ENCODE measurements at places on chromosomes 4 and X.
A peak's percentile ranks its signal among the peaks of the same experiment; 100 is the strongest.

DNA sequence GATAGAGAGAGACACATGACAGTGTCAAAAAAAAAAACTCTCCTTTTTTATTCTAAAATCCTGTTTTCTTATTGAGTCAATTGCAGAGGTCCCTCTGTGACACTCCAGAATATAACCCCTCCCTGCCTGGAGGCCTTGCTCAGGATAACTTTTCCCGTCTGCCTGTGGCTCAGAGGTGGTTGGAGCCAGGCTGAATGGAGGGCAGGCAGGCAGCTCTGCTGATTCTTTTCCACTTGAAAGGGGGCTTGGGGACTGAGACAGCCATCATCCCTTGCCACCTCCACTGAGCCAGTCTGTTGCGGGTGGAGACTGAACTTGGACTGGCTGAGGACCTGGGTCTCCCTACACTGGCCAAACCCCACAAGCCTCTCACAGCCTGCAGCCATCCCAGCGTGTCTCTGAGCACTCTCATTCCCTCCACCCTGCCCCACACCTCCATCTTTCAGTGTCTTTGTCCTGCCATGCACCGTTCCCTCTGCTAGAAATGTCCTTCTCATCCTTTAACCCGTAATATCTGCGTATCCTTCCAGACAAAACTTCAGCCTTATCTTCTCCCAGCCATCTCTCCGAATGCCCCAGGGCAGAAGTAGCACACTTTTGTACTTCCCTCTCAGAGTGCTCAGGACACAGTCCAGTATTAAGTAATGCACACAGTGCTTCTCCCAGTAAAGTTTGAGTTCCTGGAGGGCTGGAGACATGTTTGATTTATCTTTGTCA is 139.9 kb downstream of the CHIC2 start:
- no peak for DNase-seq

GRCh38 chrX:17440258-17440657 is 65.3 kb downstream of the NHS start:
- no peak for DNase-seq

DNA sequence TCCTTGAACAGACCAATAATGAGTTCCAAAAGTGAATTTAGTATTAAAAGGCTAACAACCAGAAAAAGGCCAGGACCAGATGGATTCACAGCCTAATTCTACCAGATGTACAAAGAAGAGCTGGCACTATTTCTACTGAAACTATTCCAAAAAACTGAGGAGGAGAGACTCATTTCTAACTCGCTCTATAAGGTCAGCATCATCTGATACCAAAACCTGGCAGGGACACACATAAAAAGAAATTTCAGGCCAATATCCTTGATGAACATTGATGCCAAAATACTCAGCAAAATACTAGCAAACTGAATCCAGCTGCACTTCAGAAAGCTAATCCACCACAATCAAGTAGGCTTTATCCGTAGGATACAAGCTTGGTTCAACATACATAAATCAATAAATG is 35.8 kb upstream of the USP46 start:
- DNase-seq = no peak

GRCh38 chr4:148716431-148717052 is 274.3 kb upstream of the NR3C2 start:
- no peak for DNase-seq

GRCh38 chr4:173318648-173319211 is 15.4 kb downstream of the HMGB2 start:
- peak; percentile 21 for DNase-seq

DNA sequence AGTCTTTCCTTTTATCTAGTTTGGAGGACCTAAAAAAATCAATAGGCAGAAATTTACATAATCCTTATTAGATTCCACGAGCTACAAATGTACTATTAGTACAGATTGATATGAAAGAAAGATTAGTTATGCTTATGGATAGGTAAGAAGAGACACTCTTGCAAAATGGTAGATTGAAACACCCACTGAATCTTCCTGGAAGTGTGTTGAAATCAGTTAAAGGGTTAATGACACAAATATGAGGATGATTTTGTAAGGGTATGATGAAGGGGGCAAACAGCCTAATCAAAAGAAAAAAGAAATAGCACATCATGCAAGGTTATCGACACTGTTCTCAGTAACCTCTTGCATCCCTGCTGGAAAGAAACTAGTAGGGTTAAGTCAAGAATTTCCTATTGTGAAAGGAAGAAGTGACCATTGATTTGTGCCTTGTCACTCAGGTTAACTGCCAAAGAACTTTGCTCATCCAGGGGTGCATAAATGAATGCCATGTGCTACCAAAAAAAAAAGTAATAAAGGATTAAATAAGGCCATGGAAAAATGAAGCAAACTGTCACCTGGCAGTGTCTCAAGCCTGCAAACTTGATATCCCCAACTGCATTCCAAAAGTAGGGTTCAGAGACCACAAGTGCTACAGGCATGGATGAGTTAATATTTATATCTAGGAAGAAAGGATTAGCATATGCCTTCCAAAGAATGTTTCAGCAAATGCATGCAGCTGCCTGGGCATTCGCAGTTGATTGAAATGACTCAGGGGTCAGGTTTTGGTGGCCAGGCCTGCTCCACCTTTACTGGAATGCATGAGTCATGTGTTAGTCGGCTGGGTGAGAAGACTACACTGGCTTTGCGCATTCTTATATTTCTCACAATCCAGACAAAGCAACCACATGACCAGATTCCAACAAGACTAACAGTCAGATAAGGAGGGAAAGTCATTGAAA is 78.3 kb upstream of the ATXN3L start:
- peak; percentile 97 for DNase-seq

DNA sequence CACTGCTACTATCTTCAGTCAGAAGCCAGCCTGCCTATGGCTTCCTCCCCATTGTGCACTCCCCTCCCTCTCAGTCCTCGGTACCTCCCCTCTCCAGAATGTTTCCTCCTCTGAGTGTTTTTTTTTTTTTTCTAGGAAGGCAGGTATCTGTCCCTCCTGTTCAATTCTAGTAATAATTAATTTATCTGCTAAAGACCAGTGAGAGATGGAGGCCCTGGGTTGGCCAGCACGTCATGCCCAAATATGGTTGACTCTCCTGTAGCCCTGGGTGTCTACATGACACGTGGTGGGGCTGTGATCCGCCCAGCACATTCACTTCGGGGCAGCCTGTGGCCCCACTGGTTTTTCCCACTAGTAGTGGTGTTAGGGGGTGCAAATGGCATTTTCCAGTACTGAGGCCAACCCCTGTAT is 1.8 kb downstream of the FLNA start:
- DNase-seq = no peak

GRCh38 chr4:183995570-183995969 is 90.5 kb downstream of the STOX2 start:
- DNase-seq = no peak

DNA sequence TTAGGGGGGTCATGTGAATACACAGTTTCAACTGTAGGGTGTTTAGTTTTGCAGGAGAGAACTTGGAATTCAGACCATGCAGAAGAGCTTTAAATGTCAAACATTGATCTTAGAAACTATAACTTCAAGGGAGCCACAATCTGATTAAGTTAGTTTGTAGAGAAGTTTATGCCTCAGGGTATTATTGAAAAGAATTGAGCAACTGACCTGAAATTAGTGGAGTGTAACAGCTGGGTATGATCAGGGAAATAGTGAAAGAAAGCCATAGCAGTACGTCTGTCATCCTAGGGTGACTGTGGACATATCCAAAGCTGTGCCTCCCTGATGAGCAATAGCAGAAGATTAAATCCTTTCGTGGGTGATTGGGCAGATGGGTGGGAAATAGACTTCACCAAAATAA is 63.8 kb downstream of the FAM47B start:
- no peak for DNase-seq

GRCh38 chrX:68098431-68098830 is 334.9 kb downstream of the OPHN1 start:
- DNase-seq = no peak

GRCh38 chr4:55500072-55500471 is 46.6 kb downstream of the CLOCK start:
- no peak for DNase-seq

GRCh38 chr4:1239950-1240307 is 9.0 kb downstream of the CTBP1 start:
- no peak for DNase-seq

- DNase-seq = no peak
These were observed 247.7 kb upstream of the ARSJ start for GRCh38 chr4:114226968-114227760.

GRCh38 chr4:25063116-25063515 is 32.4 kb upstream of the LGI2 start:
- no peak for DNase-seq

GRCh38 chrX:10534611-10535010 is 85.8 kb downstream of the MID1 start:
- DNase-seq = no peak

DNA sequence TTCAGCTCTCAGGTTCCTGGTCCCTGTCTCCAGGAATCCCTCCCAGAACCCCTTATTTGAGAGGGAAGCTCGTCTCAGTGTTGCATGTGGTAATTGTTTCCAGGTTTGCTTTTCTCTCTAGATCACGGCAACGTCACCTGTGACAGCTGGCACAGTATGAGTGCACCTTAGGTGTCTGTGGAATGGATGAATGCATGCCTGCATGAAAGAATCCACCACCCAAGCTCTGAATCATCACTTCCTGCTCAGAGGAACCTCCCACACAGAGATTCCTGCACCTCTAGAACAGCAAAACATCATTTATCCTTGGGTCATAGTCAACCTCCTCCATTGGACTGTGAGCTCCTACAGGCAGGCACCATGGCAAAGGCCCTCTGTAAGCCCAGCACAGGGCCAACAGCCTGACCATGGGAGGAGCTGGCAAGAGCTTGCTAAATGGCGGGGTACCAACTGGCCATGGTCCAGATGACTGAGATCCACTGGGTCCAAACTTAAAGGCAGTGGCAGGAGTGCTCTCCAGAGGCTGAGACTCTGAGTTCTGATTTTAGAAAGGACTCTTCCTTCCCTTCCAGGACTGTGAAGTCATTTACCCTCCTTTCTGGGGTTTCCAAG is 116.2 kb downstream of the SLC2A9 start:
- DNase-seq = no peak

GRCh38 chrX:152893980-152894610 is 3.8 kb upstream of the ZNF185 start:
- no peak for DNase-seq

DNA sequence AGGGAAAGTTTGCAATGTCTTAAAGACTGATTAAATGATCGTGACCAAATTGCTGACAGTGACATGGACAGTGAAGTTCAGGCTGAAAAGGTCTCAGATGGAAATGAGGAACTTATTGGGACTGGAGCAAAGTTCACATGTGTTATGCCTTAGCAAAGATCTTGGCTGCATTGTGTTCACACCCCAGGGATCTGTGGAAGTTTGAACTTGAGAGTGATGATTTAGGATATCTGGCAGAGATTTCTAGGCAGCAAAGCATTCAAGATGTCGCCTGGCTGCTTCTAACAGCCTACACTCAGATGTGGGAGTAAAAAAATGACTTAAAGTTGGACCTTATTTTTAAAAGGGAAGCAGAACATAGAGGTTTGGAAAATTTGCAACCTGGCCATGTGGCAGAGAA is 21.4 kb downstream of the SCARB2 start:
- DNase-seq = no peak

DNA sequence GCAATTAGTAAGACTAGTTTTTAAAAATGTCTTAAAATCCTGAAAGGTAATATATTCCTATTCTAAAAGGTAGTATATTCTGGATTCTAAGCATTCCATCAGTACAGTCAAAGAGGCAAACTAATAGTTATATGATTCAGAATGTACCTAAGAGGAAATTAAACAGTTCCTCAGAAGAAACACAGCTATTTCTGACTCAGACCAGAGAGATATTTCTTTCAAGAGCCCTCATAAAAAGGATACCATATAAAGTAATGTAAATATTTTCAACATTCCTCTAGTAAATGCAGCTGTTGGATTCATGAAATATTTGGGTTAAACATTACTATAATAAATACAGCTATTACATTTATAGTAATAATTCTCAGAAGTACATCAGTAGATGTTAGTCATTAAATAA is 358.3 kb downstream of the MAGEB5 start:
- no peak for DNase-seq

DNA sequence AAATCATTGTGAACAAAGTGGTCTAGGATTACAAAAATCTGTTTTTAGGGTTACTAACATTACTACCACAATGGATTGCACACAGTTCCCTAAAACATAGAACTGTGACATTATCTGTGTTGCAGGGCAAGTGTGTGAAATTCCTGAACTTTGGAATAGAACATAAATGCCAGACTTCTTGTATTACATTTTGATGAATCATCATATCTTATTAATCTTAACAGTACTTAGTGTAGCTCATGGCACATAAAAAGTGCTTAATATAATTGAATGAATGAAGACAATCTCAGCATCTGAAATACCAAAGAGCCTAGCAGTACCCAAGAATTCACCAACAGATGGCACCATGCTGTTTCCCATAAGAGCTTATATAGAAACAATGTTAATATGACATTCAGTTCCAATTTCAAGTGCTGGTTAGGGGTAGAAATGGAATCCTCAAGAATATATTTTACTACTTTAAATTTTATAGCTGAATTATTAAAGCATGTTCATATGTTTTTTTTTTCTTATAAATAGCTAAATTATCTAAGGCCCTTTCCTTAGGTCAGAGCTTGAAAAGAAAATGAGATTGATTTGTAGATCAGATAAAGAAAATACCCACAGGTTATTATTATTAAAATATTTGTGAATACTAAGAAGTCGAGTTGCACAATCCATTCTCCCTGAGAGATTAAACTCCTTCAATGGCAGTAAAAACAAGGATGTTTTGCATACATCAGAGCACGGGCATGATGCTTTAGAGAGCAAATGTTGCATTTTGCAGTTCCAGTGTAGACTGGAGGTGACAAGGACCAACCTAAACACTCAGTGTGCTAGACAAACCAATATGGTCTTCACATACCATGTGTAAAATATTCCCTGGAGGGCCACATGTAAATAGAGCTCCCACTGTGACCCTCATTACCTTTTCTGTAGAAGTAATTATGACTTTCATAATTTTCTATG is 25.7 kb upstream of the SHISA3 start:
- DNase-seq = peak; percentile 25

DNA sequence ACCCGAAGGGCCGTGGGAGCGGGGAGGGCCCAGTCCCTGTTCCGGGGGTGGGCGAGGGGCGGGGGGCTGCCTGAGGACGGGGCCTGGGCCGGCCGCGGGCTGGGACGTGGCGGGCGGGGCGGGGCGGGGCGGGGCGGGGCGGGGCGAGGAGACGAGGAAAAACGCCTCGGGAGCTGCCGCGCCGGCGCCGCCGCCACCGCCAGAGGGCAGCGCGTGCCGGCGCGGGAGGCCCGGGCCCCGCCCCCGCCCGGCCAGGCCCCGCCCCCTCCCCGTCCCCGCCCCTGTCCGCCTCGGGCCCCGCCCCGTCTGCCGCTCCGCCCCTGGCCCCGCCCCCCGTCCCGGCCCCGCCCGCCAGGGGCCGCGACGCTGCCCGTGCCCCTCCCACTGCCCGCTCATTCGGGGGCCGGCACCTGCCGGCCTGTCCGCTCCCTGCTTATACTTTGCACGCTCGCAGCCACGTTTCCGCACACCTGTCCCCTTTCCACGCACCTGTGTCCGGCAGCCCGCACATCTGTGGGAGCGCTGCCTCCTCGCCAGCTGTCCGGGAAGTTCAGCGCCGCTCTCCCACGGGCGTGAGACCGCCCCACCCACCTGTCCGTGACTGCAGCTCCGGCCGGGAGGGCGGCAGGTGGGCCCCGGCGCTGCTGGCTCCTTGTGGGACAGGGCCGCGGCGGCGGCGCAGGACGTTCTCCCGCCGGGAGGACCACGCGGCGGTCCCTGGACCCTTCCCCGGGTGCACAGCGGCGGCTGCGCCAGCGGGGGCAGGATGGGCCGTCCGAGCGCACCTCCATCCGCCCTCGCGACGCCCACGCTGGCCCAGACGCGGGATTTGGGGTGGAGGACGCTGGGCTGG is 1.7 kb upstream of the FGFRL1 start:
- DNase-seq = no peak

GRCh38 chr4:133136833-133137232 is 12.3 kb upstream of the PCDH10 start:
- DNase-seq = no peak

GRCh38 chr4:143071351-143071750 is 113.4 kb upstream of the USP38 start:
- no peak for DNase-seq

All from skeletal muscle cell (primary cell).